ENCODE measurements at places on chromosomes 2 and 18. TPM values are rescaled to one million over a fixed set of nuclear protein-coding genes. Genes with fewer than 3 reads are reported as not detected.

GRCh38 chr18:45845410-45845809, 19.9 kb downstream of the SIGLEC15 start:
- DNase-seq, result no peak

DNA sequence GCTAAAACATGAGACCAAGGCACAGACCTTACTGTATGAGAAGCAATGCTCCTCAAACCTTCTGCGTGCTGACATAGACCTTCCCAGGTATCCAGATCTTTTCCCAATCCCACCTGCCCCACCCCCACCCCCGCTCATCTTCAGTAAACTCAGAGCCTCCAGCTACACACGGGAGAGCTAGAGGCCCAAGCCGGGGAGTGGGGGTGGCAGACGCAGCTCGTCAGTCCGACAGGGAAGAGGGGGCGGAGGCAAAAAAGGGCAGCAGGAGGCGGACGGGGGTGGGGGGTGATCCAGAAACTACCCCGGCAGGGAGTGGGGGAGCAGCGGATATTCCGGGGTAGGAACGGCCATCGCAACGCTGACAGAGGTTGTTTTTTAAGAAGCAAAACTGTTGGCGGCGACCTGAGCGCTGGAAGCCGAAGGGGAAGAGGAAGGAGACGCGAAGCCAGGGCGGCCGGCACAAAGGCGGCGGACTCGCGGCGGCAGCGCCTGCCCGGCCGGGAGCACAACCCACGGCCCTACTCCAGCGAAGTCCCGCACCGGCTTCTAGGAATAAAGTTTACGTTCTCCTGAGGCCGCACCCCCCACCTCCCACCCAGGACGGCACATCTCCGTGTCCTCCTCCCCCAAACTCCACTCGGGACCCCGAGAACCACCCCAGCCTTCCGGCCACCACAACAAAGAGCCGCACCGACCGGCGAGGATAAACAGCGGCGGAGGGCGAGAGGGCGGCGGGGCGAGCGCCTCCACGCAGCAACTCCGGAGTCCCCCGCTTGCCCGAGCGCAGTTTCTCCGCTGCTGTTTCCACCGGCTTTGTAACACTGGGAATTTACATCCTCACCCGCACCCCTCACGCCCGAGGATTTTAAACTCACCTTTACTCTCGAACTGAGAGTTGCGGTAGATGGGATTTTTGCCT, 722 bp downstream of the BAZ2B start:
- peak; percentile 73 for DNase-seq

DNA sequence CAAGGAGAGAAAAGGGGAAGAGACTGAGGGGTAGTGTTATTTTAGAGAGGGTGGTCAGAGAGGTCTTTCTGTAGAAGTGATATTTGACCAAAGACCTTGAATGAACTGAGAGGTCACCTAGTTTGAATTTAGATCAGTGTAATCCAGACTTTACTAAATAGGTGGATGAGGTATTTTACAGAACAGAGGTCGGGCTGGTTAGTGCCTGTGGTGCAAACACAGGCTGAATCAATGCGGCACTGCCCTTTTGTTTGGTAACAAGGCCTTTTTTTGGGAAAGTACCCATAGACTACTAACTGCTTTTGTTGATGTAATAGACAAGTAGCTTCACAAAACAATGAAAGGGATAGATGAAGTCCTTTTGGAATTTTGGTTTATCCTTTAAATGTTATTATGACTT, 15.9 kb downstream of the RAPGEF4 start:
- DNase-seq, result no peak

DNA sequence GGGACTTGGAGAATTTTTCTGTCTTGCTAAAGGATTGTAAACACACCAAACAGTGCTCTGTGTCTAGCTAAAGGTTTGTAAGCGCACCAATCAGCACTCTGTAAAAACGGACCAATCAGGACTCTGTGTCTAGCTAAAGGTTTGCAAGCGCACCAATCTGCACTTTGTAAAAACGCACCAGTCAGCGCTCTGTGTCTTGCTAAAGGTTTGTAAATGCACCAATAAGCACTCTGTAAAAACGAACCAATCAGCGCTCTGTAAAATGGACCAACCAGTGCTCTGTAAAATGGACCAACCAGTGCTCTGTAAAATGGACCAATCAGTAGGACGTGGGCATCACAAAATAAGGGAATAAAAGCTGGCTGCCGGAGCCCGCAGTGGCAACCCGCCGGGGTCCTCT, 16.5 kb downstream of the ABI2 start:
- DNase-seq, result no peak

GRCh38 chr2:13669607-13670006, 952.9 kb downstream of the TRIB2 start:
- DNase-seq, result no peak

DNA sequence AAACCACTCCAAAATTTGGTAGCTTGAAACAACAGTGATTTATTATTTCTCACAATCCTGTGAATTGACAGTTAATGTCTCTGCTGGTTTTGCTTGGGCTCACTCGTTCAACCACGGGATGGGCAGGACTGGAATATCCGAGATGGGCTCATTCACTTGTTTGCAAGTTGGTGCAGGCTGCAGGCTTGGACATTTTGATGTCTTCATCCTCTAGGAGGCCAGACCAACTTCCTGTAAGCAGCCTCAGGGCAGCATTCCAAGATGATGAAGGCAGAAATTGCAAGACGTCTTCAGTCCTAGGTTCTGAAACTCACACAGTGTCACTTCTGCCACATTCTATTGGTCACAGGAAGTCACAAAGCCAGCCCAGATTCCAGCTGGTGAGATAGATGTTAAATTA, 47.1 kb downstream of the GPR39 start:
- DNase-seq, result no peak

DNA sequence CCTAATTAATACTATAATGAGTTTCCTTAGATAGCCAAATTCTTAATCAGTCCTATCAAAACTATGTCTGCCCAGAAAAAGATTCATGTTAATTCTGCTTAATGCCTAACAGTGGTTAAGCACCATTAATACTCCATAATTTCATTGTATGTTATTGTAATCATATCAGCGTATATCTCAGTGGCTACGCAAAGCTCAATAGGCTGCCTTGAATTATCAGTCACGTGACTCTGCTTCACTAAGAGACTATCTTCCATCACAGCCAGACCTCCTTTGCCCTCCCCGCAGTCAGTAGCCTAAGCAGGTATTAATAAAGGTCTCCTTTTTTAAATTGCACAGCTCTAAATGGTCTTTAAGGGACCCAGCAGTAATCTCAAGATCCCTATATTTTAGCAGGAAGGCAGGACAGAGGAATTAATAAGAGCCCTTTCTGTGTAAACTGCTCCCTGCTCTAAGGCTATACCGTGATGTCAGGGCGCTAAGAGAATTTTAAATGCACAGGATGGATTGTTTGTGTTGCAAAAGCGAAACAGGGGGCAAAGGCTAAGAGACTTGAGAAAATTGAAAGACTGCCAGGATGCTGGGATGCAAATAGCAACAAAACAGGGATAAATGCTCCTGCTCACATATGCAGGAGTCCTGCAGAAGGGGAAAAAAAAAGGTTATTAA, 215.6 kb upstream of the POU3F3 start:
- DNase-seq, result no peak

- DNase-seq, result no peak
These were observed 14.7 kb upstream of the RGPD4 start for GRCh38 chr2:107812006-107812405.

DNA sequence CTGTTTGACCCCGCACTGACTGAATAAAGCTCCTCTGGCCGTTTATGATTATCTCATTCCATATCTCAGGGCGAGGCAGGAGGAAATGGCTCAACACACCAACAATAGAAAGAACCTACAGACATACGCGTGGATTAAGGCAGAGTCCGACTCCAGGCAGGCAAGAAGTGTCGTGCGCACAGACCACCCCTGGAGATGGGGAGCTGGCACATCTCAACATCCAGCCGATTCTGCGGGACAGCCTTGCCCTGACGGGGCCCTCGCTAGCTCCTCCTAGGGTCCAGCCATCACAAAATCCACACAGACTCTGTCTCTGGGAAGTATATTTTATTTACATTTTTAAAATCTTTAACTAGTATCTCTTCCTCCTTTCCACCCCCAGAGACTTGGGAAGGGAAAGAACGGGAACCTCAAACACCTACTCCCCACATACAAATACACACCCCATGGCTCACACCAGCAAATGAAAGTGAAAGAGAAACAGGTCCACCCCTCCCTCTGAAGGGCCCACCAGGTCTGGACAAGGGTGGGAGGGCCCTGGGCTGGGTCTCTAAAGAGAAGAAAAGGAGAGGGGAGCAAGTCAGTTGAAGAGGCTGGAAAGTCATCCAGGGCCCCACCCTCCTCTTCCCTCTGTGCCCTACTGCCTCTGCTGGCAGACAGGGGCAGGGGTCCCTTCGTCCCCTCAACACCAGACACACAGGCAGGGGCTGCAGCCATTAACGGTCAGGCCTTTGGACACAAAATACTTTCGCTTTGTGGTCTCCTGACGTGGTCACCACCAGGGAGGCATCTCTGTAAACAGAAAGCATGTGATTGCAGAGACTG, 3.2 kb downstream of the GPBAR1 start:
- DNase-seq, result no peak

DNA sequence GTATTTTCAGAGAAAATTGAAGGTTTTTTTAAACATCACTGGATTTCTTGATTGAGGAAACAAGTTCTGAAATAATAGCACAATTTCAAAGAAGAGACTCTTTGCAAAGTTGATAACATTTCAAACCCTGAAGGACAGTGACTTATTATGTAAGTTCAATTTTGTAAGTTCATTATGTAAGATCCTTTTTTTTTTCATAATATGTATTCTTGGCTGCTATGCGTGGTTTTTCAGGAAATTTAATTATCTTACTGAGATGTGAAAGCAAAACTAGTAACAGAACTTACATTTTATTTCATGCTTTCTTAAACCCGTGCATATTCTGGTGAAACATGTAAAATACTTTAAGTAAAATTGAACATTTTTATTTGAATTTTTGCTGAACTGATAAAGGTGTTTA, 65.4 kb downstream of the RIF1 start:
- DNase-seq, result no peak

DNA sequence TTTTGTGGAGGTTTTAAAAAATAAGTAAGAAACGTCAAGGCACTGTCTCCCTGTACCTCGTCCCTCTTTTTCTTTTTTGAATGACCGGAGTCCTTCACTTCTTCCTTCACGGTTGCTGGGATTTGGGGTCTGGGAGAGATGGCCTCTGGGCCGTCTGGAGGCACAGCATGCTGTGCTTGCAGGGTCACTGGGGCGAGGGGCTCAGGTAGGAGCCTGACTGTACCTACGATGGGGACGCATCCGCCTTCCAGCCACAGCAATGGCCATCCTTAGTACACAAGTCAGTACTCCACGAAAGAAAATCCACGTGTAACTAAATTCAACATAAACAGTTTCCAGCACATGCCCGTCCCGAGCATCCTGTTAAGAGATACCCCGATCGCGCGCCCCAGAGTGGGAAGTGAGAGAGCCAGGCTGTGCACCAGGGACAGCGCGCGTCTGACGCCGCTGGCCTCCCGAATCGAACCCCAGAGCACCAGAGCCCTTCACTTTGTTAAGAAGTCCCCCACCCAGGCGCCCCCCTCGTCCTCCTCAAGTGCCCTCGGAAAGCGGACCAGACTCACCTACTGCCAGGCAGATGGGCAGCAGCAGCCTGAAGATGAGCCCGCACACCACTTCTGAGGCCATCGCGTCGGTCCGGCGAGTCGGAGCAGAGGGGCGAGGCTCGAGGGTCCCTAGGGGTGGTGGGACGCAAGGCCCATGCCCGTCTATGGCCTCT, 1.2 kb downstream of the PIEZO2 start:
- peak; percentile 15 for DNase-seq

DNA sequence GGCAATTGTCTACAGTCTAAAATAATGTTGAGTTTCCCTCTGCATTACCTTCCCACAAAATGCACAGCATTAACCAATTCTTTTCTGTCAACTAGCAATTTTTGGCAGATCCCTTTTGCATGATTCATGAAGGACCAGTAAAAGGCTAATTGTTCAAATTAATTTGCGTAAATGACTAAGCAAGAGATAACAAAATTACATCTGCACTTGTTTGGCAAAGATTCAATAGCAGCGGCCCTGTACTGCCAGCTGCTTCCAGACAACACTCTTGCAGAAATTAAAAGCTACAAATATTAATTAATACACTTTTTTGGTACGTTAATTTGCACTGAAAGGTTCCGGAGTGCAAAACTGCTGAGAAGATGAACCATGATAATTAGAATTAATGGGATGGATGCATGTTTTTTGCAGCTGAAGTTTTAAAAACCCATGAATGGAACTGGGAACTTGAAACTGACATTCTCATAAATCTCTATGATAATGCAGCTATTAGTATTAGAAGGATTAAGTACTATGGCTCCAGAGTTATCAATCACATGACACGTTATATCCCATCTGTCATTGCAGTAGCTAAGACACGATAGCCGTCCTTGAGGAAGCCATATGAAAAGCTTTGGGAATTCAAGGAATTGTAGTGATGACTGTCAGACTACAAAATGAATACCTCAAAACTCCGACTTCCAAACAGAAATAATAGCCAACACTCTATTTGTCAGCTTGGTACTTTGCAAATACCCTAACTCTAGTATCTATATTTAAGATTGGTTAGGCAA, 1268.3 kb upstream of the ACVR2A start:
- no peak for DNase-seq

DNA sequence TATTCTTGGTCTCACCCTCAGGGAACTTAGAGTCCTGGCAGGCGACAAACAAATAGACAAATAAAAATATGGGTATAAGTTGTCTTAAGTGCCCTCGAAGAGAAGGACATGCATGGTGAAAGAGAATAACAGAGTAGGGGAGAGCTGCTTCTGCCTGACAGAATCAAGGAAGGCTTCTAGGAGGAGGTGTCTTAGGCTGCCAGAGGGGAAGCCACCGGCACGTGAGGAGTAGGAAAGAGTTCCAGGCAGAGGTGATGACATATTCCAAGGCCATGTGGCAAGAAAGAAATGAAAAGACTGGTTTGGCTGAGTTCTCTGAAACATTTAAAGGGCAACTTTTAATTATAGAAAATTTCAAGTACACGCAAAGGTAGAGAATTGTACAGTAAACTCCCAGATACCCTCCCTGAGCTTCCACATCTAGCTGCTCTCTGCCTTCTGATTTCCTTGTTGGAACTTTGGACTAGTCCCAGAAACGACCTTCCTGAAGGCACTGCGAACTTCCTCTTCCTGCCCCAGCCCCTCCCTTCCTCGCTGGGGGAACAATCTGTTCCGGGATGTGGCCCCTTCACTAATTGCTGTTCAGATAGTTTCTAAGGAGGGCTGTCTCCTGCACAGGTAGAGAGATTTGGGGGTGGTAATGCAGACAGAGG, 91.7 kb downstream of the DYSF start:
- no peak for DNase-seq

- DNase-seq, result no peak
These were observed 50.1 kb downstream of the ATOH8 start for GRCh38 chr2:85803704-85804425.

TRABD2A gene
- 8.8 TPM for total RNA-seq

C2orf15 gene
- 2.3 TPM for total RNA-seq

SLC8A1 gene
- 241 TPM for total RNA-seq

CFAP65 gene
- 2.0 TPM for total RNA-seq

Data from dorsolateral prefrontal cortex (tissue), 122 donors.